ENCODE measurements at places on chromosomes 4 and X.

GRCh38 chrX:13684361-13684760, 4.6 kb upstream of the RAB9A start:
- no peak for DNase-seq

GRCh38 chrX:122500556-122500955, 683.5 kb upstream of the GRIA3 start:
- no peak for DNase-seq

- no peak for DNase-seq
Measured at GRCh38 chr4:164536814-164537213, 217.1 kb upstream of the SMIM31 start.

DNA sequence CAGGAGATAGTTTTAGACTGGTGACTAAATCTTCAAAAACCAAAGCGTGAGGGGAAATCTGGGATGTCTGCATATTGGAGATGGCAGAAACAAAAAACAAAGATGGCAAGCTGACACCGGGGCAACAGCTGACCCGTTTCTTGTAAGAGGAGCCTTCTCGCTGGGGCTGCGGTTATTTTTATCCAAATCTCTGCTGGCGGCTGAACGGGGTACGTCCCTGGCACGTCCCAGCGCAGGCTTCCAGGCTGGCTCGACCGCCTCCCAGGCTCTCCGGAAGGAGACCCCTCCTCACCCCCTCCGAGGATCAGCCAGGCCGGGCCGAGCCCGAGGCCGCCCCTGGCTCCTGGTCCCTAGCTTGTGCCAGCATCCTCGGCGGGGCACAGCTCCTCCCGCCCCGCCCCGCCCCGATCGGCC, 403 bp downstream of the SGCB start:
- DNase-seq, result no peak

DNA sequence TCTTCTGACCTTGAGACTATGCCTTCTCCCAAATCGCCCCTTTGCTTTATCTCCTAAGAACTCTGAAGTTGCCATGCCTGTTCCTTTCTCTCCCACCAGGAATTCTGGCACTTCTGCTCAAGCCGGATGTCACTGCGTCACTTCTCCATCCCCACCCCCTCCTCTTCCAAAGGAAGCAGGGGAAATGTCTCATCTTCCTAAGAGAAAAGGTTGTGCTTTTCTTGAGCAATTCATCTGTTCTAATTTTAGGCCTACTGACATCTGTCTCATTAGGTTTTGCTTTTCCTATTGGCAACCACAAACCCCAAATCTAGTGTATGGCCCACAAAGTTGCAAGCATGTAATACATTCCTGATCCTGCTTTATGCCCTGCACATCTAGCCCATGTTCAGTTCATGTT, 163.1 kb upstream of the PLAC1 start:
- no peak for DNase-seq

GRCh38 chrX:106774981-106775380, 27.5 kb upstream of the TBC1D8B start:
- DNase-seq, result no peak

DNA sequence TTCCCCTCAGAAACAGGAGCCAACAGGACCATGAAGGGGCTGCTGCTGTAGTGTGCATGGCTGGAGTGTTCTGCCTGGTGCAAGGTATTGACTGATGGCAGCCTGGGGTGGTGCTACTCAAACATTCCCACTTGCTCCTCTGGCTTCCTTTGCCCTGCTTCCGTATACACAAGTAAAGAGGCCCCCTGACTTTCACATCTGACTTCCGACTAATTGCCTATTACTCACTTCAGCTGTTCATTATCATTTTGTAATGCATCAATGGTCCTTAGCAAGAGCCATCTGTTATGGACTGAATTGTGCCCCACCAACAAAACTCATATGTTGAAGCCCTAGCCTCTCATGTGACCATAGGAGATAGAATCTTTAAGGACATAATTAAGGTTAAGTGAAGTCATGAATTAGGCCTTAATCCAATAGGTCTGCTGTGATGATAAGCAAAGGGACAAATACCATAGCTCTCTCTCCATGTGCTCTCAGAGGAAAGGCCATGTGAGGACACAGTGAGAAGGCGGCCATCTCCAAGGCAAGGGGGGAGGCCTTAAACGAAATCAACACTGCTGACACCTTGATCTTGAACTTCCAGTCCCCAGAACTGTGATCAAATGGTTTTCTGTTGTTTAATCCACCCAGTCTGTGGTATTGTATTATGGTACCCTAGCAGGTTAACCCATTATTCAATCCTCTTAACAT, 122.5 kb upstream of the CLNK start:
- DNase-seq, result no peak

DNA sequence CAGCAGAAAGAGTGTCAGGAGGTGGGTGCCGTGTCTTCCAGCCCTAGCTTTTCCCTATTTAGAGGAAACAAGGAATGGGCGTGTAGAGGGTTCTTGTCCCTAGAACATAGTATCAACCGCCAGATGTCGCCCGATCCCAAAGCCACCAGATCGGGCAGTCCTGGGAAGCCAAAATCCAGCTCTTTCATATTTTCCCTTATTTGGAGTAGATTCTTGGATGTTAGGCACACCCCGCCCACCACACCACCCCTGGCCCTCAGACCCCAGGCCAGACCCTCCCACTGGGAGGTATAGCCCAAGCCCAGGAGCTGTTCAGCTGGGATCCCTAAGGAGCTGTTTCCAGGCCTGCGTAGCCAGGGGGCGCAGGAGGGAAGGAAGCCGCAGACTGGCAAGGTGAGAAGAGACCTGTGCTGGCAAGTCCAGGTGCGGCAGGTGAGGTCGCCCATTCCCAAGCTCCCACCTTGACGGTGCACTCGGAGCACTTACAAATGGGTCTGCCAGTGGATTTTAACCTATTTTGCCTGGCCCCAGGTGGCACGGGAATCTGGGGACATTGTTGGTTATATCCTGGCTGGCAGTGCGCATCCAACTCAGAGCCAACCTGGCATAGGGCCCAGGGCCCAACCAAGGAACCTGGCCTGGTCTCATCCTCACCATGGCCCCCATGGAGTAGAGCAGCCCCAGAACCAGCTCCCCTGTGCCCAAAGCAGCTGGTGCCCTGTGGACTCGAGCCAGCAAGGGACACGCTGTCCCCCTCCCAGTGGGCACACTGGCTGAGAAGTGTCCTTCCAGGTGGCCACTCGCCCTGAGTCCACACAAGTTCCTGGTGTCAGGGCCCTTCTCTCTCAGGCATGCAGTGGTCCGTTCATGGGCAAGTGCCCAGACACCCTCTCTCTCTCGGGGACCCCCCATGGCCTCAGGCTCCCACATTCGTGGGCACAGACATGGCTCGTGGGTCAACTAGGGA, 811 bp downstream of the FLNA start:
- DNase-seq, result no peak

DNA sequence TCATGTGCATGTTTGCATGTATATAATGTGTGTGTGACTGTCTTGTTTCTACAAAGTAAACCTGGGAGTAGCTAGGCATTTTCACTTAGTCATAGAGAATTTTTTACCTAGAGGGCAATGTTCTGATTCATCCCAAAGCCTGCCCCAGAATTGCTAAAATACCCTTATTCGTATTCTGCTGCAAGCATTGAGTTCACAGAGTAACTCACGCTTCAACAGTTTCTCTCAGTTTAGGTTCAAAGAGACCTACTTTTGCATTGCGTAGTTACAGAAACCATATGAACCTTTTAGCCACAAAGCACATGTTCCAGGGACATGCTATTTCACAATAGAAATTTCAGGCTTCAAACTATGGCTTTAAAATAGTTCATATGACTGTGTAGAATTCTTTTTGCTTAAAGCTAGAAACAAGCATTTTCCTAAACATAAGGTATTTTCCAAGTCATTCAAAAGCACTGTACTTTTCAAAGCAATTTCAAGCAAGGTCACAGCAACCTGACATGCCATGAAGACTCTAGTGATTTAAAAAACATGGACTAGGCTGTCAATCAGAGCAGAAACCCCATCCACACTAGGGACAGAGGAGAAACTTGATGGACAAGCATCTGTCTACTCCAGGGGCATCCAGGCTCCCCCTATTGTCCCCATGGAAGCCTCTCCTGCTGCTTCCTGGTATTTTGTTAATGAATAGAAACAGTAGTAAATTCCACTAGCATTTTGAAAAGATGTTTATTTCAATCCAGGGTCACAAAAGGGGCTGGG, 81.5 kb upstream of the MAPK10 start:
- no peak for DNase-seq

DNA sequence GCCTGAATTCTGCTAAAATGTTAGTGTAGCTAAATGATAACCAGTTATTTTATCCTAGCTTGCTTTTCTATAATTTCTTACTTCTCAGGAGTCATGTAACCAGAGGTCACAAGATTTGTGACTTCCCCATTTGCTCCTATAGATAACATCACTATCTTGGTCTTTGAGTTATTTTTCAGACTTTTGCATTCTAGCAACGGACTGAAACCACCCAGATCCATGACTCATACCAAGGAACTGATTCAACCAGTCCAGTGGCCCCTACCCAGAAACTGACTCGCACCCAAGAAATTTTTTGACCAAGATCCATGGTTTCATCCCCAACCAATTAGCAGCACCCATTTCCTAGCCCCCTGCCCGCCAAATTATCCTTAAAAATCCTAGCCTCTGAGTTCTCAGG, 50.0 kb downstream of the IQCM start:
- DNase-seq, result no peak

- no peak for DNase-seq
Measured at GRCh38 chr4:4329496-4329895, 39.4 kb downstream of the ZBTB49 start.

DNA sequence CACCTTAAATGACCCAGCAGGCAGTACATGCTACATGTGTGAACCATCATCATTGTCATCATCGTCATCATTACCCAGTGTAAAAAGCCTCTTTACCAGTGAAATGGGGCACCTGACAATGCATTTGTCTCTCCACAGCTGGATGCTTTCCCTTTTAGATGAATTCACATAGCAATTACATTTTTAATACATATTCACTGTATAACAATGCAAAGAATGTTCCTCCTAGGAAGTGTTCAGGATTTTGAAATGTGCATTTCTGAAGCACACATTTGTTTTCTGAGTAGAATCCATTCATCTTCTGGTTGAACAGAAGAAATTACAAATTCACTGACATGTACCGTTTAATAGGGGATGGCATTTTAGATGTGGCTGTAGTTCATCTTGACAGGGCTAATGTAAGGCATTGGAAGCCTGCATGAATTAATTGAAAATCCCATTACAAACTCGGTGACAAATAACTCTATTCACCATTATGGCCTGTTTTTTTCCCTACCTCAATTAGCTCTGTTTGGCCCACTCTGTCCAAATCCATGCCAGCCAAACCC, 111.1 kb downstream of the SH3RF1 start:
- DNase-seq, result no peak

GRCh38 chr4:176906709-176907108, 114.0 kb upstream of the VEGFC start:
- no peak for DNase-seq

DNA sequence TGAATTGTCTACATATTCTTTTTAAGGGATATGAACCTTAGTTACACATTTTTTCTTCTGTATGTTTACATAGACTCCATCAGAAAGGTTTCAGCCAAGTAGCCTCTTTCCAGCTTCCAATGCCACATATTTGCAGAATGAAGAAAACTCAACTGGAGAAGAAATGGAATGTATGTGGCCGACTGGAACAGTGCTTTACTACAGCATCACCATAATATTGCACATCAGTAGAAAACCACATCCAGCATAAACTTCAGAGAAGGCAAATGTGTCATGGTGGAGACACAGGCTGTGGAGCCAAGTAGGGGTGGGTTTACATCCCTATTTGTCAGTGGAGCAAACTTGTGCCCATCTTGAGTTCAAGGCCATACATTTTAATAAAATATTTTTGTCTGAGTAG, 204.8 kb upstream of the LDB2 start:
- DNase-seq, result no peak

- no peak for DNase-seq
Measured at GRCh38 chr4:84790769-84791565, 175.5 kb downstream of the WDFY3 start.

DNA sequence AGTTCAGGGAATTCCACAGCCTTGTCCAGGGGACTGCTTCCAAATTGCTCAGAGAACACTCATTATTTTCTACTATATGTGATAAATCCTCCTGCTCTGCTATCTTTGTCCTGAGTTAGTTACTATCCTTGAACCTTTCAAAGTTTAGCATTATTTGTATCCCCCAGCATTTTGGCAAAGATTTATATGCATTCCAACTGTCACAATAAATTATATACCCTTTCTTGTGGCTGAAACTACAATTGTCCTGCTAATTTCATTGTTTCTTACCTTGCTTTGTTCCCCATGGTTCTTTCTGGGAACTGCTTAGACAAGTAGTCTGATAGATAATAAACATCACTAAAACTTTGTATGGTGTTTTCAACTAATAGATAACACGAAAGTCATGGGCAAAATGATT, 40.5 kb downstream of the TECRL start:
- no peak for DNase-seq

DNA sequence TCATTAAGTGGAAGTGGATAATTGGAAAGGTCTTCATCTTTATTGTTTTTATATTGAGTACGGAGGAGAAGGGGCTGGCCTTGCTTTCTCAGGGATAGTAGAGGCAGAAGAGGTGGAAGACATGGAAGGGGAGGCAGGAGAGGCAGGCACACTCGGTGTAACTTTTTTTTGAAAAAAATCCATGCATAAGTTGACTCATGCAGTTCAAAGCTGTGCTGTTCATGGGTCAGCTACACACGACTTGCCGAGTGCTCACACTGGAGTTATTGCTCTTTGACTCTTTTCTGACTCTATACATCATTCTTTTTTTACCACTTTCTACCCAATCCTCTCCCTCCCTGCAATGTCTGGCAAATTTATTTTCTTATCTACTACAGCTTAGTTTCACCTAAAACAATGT, 158.3 kb upstream of the AADAT start:
- DNase-seq, result no peak
